ENCODE measurements at places on chromosomes 1 and 21. TPM values are rescaled to one million over a fixed set of nuclear protein-coding genes. Genes with fewer than 3 reads are reported as not detected.

The DCST1 gene
- total RNA-seq = not detected

The KCNA10 gene
- not detected for total RNA-seq

The HCRTR1 gene
- total RNA-seq = not detected

The PROK1 gene
- total RNA-seq = not detected

The HSD3B2 gene
- not detected for total RNA-seq

The S100A3 gene
- not detected for total RNA-seq

The TNN gene
- total RNA-seq = not detected

The TARBP1 gene
- 44.6 TPM for total RNA-seq

The CFHR2 gene
- total RNA-seq = not detected

The ZNF691 gene
- total RNA-seq = 11.6 TPM

The CAMK2N1 gene
- 0.83 TPM for total RNA-seq

The DMAP1 gene
- 53.6 TPM for total RNA-seq

The OR10J4 gene
- total RNA-seq = not detected

The SYT6 gene
- not detected for total RNA-seq

The HTR1D gene
- total RNA-seq = not detected

The STPG1 gene
- total RNA-seq = 6.2 TPM

The ZBTB48 gene
- total RNA-seq = 46.6 TPM

The PTPRC gene
- total RNA-seq = 773 TPM

The OR10R2 gene
- total RNA-seq = not detected

The GBP3 gene
- total RNA-seq = 42.1 TPM

The RXRG gene
- not detected for total RNA-seq

The EFNA3 gene
- 0.90 TPM for total RNA-seq

The RGS5 gene
- total RNA-seq = 1.3 TPM

The GCSAML gene
- total RNA-seq = not detected

The CELA2A gene
- not detected for total RNA-seq

The LCE3E gene
- not detected for total RNA-seq

The HRNR gene
- not detected for total RNA-seq

The SH3BGR gene
- 1.2 TPM for total RNA-seq

The SLC35F3 gene
- total RNA-seq = 8.0 TPM

The TPTE gene
- not detected for total RNA-seq

The EXTL1 gene
- total RNA-seq = not detected

The TMPRSS2 gene
- total RNA-seq = 0.07 TPM

The THBS3 gene
- 19.7 TPM for total RNA-seq

The LIPI gene
- total RNA-seq = not detected

The TBX15 gene
- not detected for total RNA-seq

The AIRE gene
- total RNA-seq = 2.0 TPM

The TNFRSF4 gene
- 418 TPM for total RNA-seq

The FCRL4 gene
- total RNA-seq = not detected

The RGS8 gene
- not detected for total RNA-seq

The HFM1 gene
- not detected for total RNA-seq

The GPR89A gene
- 38.9 TPM for total RNA-seq

The DNASE2B gene
- not detected for total RNA-seq
